CD14-positive monocyte (primary cell): ENCODE measurements at places on chromosomes 11 and 22. TPM values are rescaled to one million over a fixed set of nuclear protein-coding genes. Genes with fewer than 3 reads are reported as not detected.

- H3K36me3 ChIP-seq: no peaks in the 10 kb centered on the region
- H3K27ac ChIP-seq: no peak overlapping the region
- H3K4me3 ChIP-seq: no peak overlapping the region
- H3K4me1 ChIP-seq: no peaks in the 10 kb centered on the region
- no peak for DNase-seq
- H3K27me3 ChIP-seq: no peaks in the 10 kb centered on the region
Observed at GRCh38 chr11:131195661-131196517, 174.5 kb upstream of the NTM start.

DNA sequence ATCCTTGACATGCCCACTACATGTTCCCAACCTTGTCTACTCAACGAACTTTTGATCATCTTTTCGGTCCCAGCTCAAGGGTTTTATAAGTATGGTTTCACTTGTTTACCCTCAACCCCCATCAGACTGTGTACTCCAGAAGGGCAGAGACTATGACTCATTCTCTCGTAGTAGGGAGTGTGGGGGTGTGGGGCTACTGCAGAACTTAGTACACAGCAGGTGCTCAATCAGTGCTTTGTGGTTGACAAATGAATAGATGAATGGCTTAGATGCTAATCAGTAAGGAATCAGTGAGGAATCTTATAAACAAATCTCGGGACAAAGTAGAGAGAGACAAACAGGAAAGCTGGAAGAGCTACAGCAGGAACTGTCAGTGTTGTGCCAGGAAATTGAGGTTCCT is 151.7 kb upstream of the PLET1 start:
- no peaks in the 10 kb centered on the region for H3K36me3 ChIP-seq
- DNase-seq: no peak
- H3K4me3 ChIP-seq: no peak overlapping the region
- H3K4me1 ChIP-seq: no peaks in the 10 kb centered on the region
- H3K27me3 ChIP-seq: no peaks in the 10 kb centered on the region

DNA sequence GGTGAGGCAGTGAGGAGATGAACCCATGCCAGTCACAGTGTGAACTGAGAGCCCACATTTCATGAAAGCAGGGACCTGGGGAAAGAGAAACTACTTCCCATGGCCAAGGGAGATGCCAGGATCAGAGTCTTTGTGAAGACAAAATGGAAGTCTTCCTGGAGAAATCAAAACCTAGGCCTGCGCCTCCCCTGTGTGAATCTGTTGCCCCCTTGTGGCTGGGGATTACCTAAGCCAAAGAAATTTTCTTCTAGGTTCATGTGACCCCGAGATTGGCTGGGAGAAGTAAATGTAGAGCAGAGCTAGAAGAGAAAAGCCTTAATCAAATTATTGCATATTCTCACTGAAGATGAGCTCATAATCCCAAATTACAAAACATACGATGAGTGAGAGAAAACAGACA is 1075.3 kb downstream of the TBC1D22A start:
- H3K36me3 ChIP-seq: no peaks in the 10 kb centered on the region
- no peaks in the 10 kb centered on the region for H3K27me3 ChIP-seq
- DNase-seq: no peak
- H3K27ac ChIP-seq: no peak overlapping the region

LDLRAD3 gene
- polyA plus RNA-seq: 14.1 TPM

- H3K4me1 ChIP-seq: peaks cover 4% of the 10 kb centered on the region
- H3K27me3 ChIP-seq: no peaks in the 10 kb centered on the region
- H3K4me3 ChIP-seq: no peak overlapping the region
- H3K36me3 ChIP-seq: no peaks in the 10 kb centered on the region
Observed at GRCh38 chr11:113282898-113283437, 31.4 kb upstream of the TTC12 start.

GRCh38 chr11:130477586-130478203 is 29.2 kb downstream of the ADAMTS15 start:
- no peak overlapping the region for H3K4me3 ChIP-seq
- H3K36me3 ChIP-seq: no peaks in the 10 kb centered on the region
- H3K27me3 ChIP-seq: no peaks in the 10 kb centered on the region
- no peak for DNase-seq
- H3K27ac ChIP-seq: no peak overlapping the region

BACE1-AS gene
- polyA plus RNA-seq: not detected

- no peak overlapping the region for H3K4me3 ChIP-seq
- peaks cover 17% of the 10 kb centered on the region for H3K4me1 ChIP-seq
- peaks cover 97% of the 10 kb centered on the region for H3K36me3 ChIP-seq
- no peaks in the 10 kb centered on the region for H3K27me3 ChIP-seq
- H3K27ac ChIP-seq: no peak overlapping the region
- DNase-seq: no peak
Observed at GRCh38 chr11:46663277-46663940, 37.0 kb downstream of the ARHGAP1 start.

GRCh38 chr22:36364255-36365019 is 23.3 kb downstream of the MYH9 start:
- peaks cover 16% of the 10 kb centered on the region for H3K36me3 ChIP-seq
- no peak for DNase-seq
- H3K4me3 ChIP-seq: no peak overlapping the region

GRCh38 chr22:42313804-42314581 is 43.5 kb upstream of the TCF20 start:
- DNase-seq: peak; percentile 49
- H3K27me3 ChIP-seq: peaks cover 15% of the 10 kb centered on the region

GRCh38 chr11:61697078-61697502 is 16.9 kb downstream of the DAGLA start:
- H3K36me3 ChIP-seq: no peaks in the 10 kb centered on the region
- H3K27me3 ChIP-seq: no peaks in the 10 kb centered on the region
- H3K4me1 ChIP-seq: peaks cover 82% of the 10 kb centered on the region
- DNase-seq: no peak

MYO18B gene
- not detected for polyA plus RNA-seq

- H3K27me3 ChIP-seq: peaks cover 6% of the 10 kb centered on the region
- H3K4me3 ChIP-seq: no peak overlapping the region
- no peaks in the 10 kb centered on the region for H3K36me3 ChIP-seq
- no peaks in the 10 kb centered on the region for H3K4me1 ChIP-seq
Observed at GRCh38 chr11:69912161-69912910, 93.1 kb upstream of the FGF3 start.

GRCh38 chr11:57874981-57875380 is 113.4 kb downstream of the CTNND1 start:
- no peaks in the 10 kb centered on the region for H3K36me3 ChIP-seq
- H3K4me1 ChIP-seq: no peaks in the 10 kb centered on the region
- no peaks in the 10 kb centered on the region for H3K27me3 ChIP-seq
